RCC 7860 (cell line): ENCODE measurements at places on chromosomes 2 and 18.

DNA sequence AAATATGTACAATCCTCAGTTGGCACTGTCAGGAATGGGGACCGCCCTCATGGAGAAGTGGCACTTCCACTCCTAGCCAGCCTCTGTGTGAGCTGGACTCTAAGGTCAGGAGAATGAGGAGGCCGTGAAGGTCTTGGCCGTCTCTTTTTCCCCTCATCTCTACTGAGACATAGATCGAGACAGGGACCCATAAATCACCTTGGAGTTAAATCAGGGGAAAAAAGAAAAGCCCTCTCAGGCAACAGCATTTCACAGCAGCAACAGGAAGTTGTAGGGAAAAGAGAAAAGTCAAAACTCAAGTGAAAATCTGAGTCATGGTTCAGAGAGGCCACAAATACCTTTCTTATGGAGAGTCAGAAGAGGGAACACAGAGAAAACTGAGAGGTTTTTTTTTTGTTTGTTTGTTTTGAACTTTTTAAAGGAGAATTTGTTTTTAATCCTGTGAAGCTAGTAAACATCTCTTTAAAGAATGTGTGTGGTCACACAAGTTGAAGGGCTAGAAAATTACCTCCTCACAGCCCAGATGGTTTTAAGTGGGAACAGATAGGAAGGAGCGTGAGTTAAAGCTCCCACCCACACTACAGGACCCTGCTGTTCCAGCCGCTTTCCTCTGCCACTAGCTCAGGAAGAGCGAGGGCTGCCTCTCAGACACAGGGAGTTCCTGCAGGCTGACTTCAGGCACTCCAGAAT, 30.6 kb upstream of the CYP1B1 start:
- peak; percentile 69 for DNase-seq

- no peak for DNase-seq
These were observed 1.7 kb downstream of the MYCN start for GRCh38 chr2:15941871-15942710.

DNA sequence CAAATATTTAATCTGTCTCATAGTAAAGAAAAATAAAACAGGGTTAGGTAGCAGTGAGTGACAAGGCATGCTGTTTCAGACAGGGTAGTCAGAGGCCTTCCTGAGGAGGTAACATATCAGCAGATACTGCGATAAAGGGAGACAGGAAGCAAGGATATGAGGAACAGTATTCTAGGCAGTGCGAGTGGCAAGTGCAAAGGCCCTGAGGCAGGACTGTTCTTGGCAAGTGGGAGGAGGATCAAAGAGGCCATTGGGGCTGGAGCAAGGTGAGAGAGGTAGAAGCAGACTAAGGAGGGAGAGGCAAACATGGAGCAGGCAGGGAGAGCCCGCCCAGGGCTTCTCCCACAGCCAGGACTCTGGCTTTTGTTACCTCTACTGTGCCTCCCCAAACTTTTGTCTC, 33.6 kb downstream of the GAD1 start:
- no peak for DNase-seq

DNA sequence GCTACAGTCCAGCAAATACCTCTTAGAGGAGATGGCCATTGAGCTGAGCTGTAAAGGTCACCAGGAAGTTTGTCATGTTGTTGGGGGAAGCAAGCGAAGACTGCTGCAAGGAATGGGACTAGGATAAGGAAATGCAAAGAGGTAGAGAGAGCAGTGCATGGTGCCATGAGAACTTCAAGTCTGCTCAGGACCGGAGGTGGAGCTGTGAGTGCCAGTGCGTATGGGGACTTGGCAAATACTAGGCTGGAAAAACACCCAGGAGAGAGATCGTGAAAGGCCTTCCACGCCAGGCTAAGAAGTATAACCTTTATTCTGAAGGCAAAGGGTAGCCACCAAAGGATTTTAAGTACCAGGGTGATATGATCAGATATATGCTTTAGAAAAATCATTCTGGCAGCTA, 71.3 kb downstream of the MEIS1 start:
- DNase-seq: no peak

DNA sequence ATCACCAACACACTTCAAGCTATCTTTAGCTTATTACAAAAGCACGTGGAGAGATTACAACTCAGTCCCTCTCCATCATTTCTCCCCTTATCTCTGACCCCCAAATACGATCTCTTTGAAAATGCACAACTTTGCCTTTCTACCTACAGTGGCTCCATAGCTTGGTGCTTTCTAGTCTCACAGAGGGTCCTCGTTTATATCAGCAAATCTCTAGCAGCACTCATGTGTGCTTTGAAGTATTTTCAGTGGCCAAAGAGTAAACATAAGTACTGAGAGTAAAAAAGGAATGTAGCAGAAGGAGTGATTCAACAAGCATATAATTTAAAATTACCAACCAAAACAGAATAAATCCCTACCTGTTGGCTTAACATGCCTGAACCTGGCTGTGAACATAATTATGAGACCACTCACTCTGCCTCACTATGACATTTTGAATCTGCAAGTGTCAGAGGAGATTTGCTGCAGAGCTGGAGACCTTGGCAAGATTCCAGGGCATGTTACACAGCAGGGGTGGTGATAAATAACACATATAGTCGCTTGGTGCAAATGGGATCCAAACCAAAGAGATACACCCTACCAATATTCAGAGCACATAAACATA, 54.6 kb downstream of the LAMA3 start:
- no peak for DNase-seq

DNA sequence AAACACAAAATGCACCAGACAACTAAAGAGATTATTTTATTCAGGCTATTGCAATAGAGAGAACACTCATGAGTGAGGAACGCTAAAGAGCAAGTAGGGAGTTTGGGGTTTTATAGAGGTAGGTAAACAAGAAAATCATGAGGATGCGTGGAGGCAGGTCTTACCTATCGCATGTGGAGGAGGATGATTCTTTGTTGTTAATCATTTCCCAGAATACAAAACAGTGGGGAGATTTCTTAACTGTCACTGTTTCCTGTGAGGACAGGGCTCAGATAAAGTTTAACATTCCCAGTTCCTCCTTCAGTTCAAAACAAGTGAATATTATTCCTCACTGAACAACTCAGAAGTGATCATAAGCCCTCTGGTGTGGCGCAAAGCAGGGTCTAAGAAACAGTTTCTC, 156.1 kb upstream of the MGAT5 start:
- no peak for DNase-seq

- DNase-seq: no peak
These were observed 24.1 kb downstream of the MRPL35 start for GRCh38 chr2:86223140-86223926.

GRCh38 chr18:58373481-58373880, 255.4 kb downstream of the ALPK2 start:
- no peak for DNase-seq

GRCh38 chr2:173906626-173907025, 58.5 kb downstream of the SP3 start:
- no peak for DNase-seq

DNA sequence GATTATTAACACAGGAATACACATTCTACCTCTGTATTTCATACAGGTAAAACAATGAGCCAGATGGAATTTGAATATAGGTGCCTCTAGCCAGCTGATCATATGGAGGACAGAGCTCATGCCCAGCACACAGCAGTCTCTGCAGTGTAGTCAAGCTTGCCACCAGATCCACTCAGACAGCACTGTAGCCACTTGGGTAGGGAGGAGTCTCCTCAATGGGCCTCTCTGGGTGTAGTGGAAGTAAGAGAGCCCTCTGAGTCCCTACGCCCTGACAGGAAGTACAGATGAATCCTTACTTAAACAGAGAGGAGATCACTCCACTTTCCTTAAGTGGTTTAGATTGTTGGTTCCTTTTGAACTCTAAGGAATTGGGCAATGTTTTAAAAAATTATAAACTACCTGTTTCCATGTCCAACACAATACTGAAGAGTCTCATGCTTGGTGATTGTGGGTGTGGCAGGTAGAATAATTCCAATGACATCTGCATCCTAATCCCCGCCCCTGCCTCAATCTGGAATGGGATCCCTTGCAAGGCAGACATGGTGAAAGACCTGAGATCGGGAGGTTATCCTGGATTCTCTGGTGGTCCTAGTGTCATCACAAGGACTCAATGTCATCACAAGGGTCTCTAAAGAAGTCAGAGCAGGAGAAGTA, 23.0 kb upstream of the TMEM200C start:
- DNase-seq: no peak

DNA sequence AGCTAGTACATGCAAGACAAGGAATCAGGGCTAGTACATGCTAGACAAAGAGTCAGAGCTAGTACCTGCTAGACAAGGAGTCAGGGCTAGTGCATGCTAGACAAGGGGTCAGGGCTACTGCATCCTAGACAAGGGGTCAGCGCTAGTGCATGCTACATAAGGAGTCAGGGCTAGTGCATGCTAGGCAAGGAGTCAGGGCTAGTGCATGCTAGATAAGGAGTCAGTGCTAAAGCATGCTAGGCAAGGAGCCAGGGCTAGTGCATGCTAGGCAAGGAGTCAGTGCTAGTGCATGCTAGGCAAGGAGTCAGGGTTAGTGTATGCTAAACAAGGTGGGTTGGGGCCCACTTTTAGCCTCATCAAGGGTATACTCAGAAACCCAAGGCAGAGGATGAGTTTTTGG, 90.1 kb upstream of the FAM136A start:
- no peak for DNase-seq

DNA sequence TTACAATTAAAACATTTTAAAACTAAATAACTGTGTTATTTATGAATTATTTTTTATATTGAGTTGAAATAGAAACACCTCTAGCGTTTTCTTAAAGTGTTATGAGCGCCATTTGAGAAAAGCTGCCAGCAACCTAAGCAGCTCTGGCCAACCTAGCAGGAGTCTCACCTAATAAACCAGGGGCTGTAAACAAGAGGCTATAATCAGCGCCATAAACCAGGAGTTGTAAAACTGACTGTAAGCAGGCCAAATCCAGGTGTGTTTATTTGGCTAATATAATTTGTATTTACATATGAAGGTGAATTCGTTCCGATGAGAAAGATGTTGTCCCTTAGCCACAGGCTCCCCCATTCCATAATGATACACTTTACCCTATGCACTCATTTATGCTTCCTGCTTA, 34.7 kb downstream of the LRRTM1 start:
- DNase-seq: no peak

DNA sequence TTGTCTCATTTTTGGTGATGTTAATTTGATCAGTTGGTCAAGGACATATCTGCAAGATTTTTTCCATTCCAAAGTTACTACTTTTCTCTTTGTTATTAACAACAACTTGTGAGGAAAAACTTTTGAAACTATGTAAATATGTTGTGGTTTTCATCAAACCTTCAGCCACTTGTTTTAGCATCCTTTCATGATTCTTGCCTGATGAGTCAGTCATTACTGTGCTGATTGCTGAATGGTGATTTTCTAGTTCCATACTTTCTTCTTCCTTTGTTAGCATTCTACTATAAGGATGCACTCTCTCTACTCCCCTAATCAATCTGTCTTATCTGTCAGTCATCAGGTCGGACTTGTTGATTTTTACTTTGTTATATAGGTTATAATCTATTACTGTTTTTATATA, 10.9 kb downstream of the TMEM87B start:
- DNase-seq: no peak

GRCh38 chr18:37294951-37295350, 270.6 kb downstream of the CELF4 start:
- no peak for DNase-seq

DNA sequence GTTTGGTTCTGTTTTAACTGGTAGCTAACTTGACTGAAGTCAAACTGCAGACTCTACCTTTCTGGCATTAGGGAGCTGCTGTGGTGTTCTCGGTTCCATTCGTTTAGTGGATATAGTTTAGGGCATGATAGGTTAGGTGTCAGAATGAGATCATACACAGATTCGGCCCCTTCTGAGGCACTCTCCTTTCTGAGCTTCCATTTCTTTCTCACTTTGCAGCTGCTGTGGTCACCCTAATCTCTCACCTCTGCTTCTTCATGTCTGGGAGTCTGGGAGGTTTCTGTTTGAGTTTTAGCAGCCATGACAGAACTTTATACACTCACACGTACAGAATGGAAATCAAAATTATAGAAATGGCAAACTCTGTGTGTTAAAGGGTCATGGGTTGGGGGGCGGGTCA, 122.8 kb downstream of the ATP9B start:
- DNase-seq: no peak

DNA sequence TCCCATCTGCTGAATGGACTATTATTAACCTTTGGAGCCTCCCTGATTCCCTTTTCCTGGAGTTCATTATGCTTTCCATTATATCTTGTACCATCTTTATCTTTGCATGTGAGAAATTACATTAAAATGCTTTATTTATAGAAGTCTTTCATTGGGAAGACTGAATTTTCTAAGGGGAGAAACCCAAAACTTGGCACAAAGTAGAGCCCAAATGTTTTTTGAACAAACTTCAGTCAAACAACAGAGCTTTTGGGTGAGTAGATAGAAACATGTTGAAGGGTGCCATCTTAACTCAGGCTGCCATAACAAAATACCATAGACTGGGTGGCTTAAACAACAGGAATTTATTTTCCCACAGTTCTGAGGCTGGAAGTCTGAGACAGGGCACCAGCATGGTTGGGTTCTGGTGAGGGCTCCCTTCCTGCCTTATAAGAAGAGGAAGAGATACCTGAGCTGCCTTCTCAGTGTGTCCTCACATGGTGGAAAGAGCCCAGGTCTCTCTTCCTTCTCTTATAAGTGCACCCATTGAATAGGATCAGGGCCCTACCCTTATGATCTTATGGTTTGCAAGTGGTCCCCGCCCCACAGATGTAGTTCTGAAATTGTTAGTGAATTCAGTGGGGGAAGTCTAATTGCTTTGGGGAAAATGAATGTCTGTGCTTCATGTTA, 19.2 kb downstream of the RALB start:
- DNase-seq: no peak

GRCh38 chr2:232022718-232023117, 61.2 kb downstream of the DIS3L2 start:
- no peak for DNase-seq

DNA sequence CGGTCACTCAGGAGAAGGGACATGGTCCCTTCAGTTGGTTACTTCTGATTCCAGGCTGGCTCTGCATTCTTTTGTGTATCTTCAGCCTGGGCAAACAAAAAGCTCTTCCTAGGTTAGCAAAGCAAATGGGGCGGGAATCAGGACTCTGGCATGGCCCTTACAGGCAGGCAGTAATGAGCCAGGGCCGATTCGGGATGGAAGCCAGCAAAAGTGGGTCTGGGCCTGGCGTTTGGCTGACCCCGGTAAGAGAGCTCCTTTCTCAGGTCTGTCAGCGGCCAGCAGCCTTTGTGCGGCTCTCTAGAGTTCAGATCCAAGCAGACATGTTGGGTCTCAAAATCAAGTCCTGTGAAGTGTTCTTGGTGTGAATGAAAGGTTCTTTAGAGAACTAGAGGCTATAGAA, 81.5 kb upstream of the EML6 start:
- DNase-seq: no peak

- no peak for DNase-seq
These were observed 230.2 kb upstream of the TNP1 start for GRCh38 chr2:217090024-217090473.

DNA sequence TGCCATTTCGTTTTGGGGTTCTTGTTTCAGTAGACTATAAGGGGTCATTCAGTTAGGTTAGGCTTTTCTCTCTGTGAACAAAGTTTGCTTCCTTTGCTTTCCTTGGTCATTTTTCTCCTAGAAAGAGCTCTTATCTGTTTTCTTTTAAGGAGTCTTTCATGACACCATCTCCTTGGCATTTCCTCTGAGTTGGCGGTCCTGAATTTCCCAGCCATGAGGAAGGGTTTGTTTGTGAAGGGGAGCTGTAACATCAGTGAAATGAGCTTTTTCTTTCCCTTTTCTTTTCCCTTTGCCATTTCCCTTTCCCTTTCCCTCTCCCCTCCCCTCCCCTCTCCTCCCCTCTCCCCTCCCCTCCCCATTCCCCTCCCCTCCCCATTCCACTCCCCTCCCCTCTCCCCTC, 61.7 kb downstream of the MAP4K4 start:
- DNase-seq: peak; percentile 84
